SK-N-MC (cell line): ENCODE measurements at places on chromosomes 1 and 21.

- no peak for DNase-seq
Measured at GRCh38 chr1:194293851-194294405, 1107.5 kb upstream of the B3GALT2 start.

DNA sequence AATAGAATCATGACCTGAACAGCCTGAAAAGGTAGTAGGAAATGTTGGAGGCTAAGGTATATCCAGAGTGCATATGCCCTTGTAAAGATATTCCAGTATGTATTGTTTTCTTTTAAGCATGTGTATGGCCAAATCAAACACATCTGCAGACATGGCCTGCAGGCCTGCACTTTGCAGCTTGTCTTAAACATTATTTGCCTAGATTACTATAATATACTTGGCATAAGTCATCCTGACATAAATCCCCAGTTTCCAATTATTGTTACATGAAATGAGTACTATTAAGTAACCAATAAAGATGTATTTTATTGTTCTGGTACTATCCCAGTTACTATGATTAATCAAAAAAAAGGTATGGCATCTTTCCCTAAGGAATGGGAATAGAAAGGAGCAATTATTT is 169.1 kb upstream of the PTBP2 start:
- DNase-seq = no peak

DNA sequence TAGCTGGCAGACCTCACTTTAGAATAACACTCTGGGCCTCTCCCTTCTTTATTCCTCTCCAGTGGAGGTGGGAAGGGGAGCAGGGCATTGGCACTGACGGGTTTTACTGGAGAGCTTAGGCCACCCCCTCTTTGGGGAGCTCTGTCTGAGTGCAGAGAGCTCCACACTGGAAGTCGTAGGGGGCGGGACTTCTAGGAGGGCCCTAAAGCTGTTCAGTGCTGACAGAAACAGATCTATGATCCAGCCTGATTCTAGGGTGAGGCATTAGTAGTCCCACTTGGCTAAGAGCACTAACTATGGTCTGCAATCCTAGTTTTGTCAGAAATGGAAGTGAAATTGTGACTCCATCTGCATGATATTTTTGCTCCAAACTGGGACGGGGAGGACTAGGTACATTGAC is 138.7 kb downstream of the MIS18A start:
- DNase-seq = no peak

DNA sequence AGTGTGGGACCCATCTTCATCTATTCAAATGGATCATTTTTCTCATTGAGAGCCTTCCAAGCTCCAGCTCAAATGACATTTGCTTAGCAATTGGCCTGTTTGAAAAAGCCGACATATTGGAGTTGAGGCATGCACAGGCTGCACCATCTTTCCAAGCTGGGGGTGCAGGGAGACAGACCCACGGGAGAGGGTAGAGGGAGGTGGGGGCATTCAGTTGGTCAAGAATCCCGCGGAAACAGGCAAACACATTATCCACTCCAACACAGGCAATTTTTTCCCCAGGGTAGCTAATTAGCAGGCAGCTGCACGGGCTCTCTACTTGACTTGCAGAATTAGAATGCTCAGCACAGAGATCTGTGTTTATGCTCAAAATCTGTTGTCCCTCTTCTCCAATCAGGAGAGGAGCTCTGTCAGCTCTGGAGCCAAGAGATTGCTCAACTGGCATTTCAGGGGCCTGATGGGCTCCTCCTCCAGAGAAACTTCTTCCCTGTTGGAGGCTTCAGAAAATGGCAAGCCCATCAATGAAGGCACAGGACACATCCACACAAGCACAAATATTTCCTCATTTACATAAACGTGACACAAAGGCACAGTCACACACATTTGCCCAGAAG is 267.8 kb downstream of the FOXD2 start:
- no peak for DNase-seq

GRCh38 chr1:172351346-172351745 is 69.1 kb upstream of the C1orf105 start:
- DNase-seq = no peak
